ENCODE measurements at places on chromosomes 3 and 15. TPM values are rescaled to one million over a fixed set of nuclear protein-coding genes. Genes with fewer than 3 reads are reported as not detected.

The SEMA6D gene
- 52.0 TPM for total RNA-seq

- peaks cover 3% of the 10 kb centered on the region for H3K27me3 ChIP-seq
- peaks cover 16% of the 10 kb centered on the region for H3K4me1 ChIP-seq
- H3K36me3 ChIP-seq = no peaks in the 10 kb centered on the region
- DNase-seq = no peak
- no peak overlapping the region for H3K27ac ChIP-seq
Measured at GRCh38 chr15:69798481-69799250, 299.1 kb downstream of the TLE3 start.

DNA sequence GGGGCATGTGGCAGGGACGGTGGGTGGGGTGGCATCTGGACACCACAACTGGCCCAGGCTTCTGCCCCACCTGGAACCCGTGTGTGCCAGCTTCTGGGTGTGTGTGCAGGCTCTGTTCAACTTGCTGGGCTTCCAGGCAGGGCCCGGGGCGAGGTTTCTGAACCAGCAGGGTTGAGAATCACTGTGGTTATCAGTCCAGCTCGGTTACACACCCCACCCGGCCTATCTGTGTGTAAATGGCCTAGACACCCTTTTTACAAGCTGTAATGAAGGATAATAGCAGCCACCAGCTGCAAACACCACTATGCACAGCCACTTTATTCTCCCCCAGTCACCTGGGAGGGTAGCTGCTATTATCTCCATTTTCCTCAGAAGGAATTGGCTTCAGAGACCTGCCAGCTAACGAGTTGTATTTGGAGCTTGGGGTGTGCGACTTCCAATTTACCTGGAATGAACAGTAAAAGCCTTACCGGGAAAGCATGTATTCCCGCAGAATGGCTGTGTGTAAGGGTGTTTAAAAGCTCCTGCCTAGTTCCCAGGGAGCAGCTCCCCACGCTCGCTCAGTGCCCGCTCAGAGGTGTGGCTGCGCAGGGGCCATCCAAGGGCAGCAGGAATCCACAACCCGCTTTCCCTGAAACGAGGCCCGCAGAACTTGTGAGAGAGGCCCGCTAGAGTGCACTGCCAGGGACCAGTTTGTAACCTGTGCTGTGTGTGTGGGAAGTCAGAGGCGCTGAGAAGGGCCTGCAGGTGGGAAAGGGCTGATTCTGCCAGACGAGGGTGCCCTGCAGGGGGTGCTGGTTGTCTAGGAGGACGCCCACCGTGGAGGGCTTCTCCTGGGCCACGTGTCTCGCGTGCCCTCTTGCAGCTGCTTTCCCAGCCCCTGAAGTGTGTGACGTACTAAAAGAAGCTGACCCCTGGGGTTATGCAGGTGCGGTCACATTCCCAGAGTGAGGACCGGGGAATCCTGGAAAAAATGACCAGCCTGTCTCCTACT is 83.5 kb downstream of the C3orf70 start:
- no peaks in the 10 kb centered on the region for H3K27me3 ChIP-seq
- no peak for DNase-seq
- no peak overlapping the region for H3K4me3 ChIP-seq
- H3K27ac ChIP-seq = no peak overlapping the region
- no peaks in the 10 kb centered on the region for H3K36me3 ChIP-seq

- no peaks in the 10 kb centered on the region for H3K27me3 ChIP-seq
- no peak for DNase-seq
- no peak overlapping the region for H3K4me3 ChIP-seq
Measured at GRCh38 chr15:100115066-100115710, 226.6 kb downstream of the ADAMTS17 start.

DNA sequence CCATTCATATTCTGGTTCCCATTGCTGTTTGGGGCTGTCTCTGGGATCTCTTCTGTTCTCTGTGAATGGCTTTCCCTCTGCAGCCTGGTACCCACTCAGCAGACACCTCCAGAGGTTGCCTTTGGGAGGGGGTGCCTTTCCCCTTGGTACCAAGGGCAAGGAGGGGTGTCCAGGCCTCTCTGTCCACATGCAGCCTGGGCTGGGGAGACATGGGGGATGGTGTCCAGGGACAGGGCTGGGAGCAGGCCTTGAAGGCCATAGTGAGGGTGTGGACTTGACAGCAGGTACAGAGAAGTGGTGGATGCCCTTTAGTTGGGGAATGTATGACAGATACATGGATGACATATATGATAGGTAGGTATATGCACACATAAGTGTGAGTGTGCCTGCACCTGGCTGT is 83.7 kb downstream of the PLXNA1 start:
- H3K4me1 ChIP-seq = no peaks in the 10 kb centered on the region
- H3K4me3 ChIP-seq = no peak overlapping the region
- DNase-seq = no peak
- H3K27me3 ChIP-seq = peaks cover 27% of the 10 kb centered on the region
- no peak overlapping the region for H3K27ac ChIP-seq
